ENCODE measurements at places on chromosomes 7 and 10.

DNA sequence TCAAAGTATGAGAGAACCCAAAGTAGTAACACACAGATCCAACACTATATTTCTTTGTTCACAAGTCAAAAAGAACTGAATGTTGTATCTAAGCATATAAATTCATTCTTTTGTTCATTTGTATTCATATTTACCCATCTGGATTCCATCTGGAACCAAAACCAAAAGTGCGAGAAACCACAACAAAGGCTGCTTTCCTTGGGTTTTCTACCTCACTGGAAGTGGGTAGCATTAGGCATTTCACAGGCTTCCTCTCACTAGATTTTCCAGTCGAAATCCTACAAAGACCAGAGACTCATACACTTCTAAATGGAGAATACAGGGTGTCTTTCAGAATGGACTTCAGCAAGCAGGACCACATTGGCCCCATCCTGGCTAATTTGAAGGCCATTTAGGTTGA is 109.8 kb upstream of the WNT16 start:
- no peak for DNase-seq

GRCh38 chr7:143126146-143126545 is 5.7 kb upstream of the PIP start:
- peak; percentile 80 for DNase-seq

GRCh38 chr7:152202056-152202455 is 176.6 kb downstream of the GALNT11 start:
- peak; percentile 76 for DNase-seq

GRCh38 chr10:44984671-44985101 is 6.1 kb upstream of the DEPP1 start:
- DNase-seq = no peak

- peak; percentile 97 for DNase-seq
Measured at GRCh38 chr7:46432708-46433107, 511.6 kb upstream of the IGFBP3 start.

DNA sequence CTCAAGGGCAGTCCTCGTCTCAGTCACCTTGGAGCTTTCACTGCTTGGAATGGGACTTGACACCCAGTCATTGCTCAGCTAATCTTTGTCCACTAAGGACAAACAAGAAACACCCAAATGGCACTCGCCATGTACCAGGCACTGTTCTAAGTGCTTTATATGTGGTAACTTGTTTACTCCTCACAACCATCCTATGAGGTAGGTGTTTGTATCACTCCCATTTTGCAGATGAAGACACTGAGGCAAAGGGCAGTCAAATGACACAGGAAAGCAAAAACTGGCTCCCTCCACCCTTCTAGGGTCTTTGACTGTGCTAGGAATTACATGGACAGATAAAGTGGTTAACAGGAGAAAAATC is 24.7 kb downstream of the DNAJB12 start:
- no peak for DNase-seq

GRCh38 chr10:120926611-120927010 is 75.4 kb downstream of the WDR11 start:
- DNase-seq = no peak

- peak; percentile 90 for DNase-seq
Measured at GRCh38 chr10:86410542-86411124, 44.0 kb upstream of the GRID1 start.

- DNase-seq = no peak
Measured at GRCh38 chr7:144579687-144580086, 176.2 kb upstream of the NOBOX start.

DNA sequence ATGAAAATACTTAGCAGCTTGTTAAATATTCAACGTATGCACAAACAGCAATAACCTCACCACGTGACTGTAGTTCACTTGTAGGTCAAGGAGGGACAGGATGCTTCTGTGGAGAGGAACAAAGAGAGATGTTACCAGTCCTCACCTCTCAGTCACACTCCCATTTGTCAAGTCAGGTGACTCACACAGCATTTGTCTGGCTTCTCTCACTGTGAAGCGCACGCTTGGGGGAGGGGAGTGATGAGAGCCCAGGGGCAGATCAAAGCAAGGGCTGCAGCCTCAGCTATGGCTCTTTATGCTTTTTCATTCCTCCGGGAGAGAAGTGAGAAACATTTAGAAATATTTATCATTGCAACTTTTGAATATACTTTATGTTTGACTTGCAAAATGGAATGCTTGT is 2.9 kb upstream of the RBM20 start:
- no peak for DNase-seq

DNA sequence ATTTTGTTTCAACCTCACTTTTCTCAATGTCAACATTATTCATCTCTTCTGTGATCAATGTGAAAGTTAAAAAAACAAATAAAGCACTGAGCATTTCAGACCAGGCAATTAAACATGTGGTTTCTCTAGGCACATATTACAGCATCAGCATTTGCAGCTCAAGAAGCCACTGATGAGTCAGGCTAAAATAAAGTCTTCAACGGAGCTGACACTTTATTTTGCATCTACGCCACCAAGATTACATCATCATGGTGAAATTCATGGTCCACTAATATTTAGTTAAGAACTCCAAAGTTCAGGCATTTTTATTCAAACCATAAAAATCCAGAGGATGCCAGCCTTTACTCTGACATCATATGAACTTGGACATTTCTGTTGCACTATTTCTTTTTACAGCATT is 33.0 kb downstream of the MAGI2 start:
- peak; percentile 94 for DNase-seq

GRCh38 chr7:152145853-152146466 is 120.5 kb downstream of the GALNT11 start:
- peak; percentile 73 for DNase-seq
